ENCODE measurements at places on chromosomes 7 and 10.

DNA sequence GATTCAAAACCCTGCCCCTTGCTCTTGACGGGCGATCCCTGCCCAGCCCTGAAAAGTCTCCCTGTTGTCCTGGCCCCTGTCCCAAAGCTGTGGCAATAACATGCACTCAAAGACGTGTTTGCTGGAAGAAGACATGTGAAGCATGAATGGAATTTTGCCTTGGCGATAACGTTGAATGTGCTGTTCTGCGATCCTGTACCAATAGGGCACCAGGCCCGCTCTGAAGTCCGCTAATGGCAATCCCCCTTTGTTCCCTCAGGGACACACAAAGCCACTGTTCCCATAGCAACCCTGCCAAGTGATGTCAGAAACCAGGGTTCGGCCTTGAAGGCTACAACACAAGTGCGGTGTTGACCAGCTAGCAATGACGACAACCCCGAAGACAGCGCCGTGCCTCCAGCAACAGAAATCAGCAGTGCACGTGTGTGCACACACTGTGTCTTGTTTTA lies 284.6 kb downstream of the KLF6 start:
- no peak for DNase-seq

GRCh38 chr7:110591341-110591740 lies 499.6 kb upstream of the LRRN3 start:
- no peak for DNase-seq

GRCh38 chr10:98910546-98910945 lies 325.1 kb downstream of the HPSE2 start:
- no peak for DNase-seq

GRCh38 chr10:51950371-51950995 lies 251.1 kb upstream of the CSTF2T start:
- DNase-seq: no peak

- DNase-seq: no peak
Observed at GRCh38 chr10:18606051-18606695, 45.2 kb downstream of the NSUN6 start.

GRCh38 chr7:19090526-19090925 lies 26.9 kb downstream of the TWIST1 start:
- DNase-seq: no peak

DNA sequence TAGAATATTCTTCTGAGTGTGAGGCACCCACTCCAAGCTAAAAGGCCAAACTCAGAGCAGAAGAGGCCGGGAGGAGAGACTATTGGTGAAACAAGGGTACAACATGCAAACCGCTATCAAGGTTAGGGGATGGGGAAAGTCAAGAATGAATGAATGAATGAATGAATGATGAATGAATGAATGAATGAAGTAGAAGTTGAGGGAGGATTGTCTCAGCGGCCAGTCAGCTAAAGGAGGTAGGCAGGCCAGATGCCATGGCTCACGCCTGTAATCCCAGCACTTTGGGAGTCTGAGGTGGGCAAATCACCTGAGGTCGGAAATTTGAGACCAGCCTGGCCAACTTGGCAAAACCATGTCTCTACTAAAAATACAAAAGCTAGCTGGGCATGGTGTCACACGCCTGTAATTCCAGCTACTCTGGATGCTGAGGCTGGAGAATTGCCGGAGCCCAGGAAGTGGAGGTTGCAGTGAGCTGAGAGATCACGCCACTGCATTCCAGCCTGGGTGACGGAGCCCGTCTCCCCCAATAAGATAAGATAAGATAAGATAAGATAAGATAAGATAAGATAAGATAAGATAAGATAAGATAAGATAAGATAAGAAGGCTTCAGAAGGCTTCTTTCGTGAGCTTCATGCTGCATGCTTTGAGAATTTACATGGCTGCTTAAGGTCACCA lies 250.8 kb downstream of the CCDC3 start:
- DNase-seq: no peak

GRCh38 chr7:69049326-69049725 lies 548.9 kb upstream of the AUTS2 start:
- DNase-seq: no peak

GRCh38 chr10:42933448-42934340 lies 143.2 kb upstream of the RET start:
- DNase-seq: peak; percentile 29

Data from CD4-positive, alpha-beta T cell treated with Interleukin-21 for 1 hour (primary cell).